Upper lobe of left lung (tissue), 6 donors: ENCODE measurements at places on chromosomes 11 and 22. TPM values are rescaled to one million over a fixed set of nuclear protein-coding genes. Genes with fewer than 3 reads are reported as not detected.

GRCh38 chr11:19982774-19983495 is 177.3 kb downstream of the DBX1 start:
- no peak for DNase-seq
- H3K4me3 ChIP-seq, result no peak overlapping the region
- H3K4me1 ChIP-seq, result peaks cover 18% of the 10 kb centered on the region
- H3K36me3 ChIP-seq, result no peaks in the 10 kb centered on the region
- no peak overlapping the region for H3K27ac ChIP-seq

GRCh38 chr11:17594686-17595192 is 47.7 kb downstream of the OTOG start:
- no peak overlapping the region for H3K27ac ChIP-seq
- no peaks in the 10 kb centered on the region for H3K36me3 ChIP-seq
- no peak for DNase-seq
- no peaks in the 10 kb centered on the region for H3K4me1 ChIP-seq
- H3K4me3 ChIP-seq, result no peak overlapping the region

DNA sequence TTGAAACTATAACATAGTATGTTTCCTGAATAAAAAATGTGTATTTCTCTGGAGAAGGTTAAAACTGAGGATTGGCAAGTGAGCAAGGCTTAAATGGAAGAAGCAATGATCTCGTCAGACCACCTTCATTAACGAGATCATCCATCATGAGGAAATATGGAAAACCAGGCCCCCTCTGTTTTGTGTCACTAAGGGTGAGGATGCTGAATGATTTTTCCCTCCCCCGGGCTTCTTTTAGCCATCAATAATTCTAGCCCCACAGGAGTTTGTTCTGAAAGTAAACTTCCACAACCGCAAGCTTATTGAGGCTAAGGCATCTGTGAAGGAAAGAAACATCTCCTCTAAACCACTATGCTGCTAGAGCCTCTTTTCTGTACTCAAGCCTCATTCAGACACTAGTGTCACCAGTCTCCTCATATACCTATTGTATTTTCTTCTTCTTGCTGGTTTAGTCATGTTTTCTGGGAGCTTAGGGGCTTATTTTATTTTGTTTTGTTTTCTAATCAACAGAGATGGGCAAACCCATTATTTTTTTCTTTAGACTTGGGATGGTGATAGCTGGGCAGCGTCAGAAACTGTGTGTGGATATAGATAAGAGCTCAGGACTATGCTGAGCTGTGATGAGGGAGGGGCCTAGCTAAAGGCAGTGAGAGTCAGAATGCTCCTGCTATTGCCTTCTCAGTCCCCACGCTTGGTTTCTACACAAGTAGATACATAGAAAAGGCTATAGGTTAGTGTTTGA is 5.8 kb upstream of the HBE1 start:
- H3K27ac ChIP-seq, result no peak overlapping the region
- DNase-seq, result no peak
- no peak overlapping the region for H3K4me3 ChIP-seq

The KCNJ4 gene
- not detected for total RNA-seq

DNA sequence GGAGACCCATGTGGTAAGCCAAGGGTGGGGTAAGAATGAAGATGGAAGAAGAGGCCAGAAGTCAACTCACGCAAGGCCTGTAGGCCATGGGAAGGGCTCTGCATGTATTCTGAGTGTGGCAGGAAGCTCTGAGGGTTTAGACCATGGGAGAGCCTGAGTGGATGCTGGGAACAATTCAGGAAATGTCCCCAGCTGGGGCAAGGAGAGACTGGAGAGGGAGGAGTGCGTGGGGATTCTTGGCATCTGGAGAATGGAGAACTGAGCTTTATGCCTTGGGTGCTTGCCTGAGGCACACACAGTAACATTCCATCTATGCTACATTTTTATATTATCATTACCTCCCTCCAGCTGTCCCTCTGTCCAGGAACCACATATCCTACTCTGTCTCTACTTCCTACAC is 50.4 kb upstream of the CD82 start:
- no peak for DNase-seq
- no peak overlapping the region for H3K27ac ChIP-seq
- H3K36me3 ChIP-seq, result no peaks in the 10 kb centered on the region
- no peaks in the 10 kb centered on the region for H3K27me3 ChIP-seq
- H3K4me1 ChIP-seq, result peaks cover under 1% of the 10 kb centered on the region

- DNase-seq, result no peak
- peaks cover 16% of the 10 kb centered on the region for H3K4me1 ChIP-seq
- H3K4me3 ChIP-seq, result peak overlapping the region; percentile 78
- no peaks in the 10 kb centered on the region for H3K27me3 ChIP-seq
These were observed 1.3 kb downstream of the TIGD3 start for GRCh38 chr11:65355776-65356393.

GRCh38 chr11:57094181-57094935 is 87.4 kb upstream of the LRRC55 start:
- no peak overlapping the region for H3K27ac ChIP-seq
- H3K36me3 ChIP-seq, result no peaks in the 10 kb centered on the region
- no peaks in the 10 kb centered on the region for H3K4me1 ChIP-seq
- H3K4me3 ChIP-seq, result no peak overlapping the region

GRCh38 chr22:32175683-32176644 is 16.9 kb upstream of the C22orf42 start:
- no peaks in the 10 kb centered on the region for H3K36me3 ChIP-seq
- H3K27ac ChIP-seq, result no peak overlapping the region
- no peaks in the 10 kb centered on the region for H3K27me3 ChIP-seq
- no peak overlapping the region for H3K4me3 ChIP-seq

The MMP27 gene
- not detected for total RNA-seq

DNA sequence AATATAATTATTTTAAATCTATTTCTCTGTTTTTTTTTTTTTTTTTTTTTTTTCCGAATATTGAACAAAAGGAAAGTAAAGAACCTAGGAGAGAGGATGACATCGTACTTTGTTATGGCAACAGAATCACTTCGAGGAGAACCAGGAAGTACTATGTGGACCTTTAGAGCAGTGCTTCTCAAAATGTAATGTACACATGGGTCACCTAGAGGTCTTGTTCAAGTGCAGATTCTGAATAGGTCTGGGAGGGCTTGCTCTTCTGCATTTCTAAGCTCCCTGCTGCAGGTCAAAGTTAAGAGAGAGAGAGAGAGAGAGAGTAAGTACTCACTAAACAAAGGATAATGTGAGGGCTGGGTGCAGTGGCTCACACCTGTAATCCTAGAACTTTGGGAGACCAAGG is 419.5 kb upstream of the TENM4 start:
- H3K27ac ChIP-seq, result no peak overlapping the region
- H3K4me1 ChIP-seq, result no peaks in the 10 kb centered on the region
- no peaks in the 10 kb centered on the region for H3K36me3 ChIP-seq
- no peak for DNase-seq
- no peak overlapping the region for H3K4me3 ChIP-seq
- H3K27me3 ChIP-seq, result no peaks in the 10 kb centered on the region

GRCh38 chr11:122773781-122774266 is 64.5 kb upstream of the CRTAM start:
- no peak for DNase-seq
- H3K27ac ChIP-seq, result no peak overlapping the region
- H3K4me3 ChIP-seq, result no peak overlapping the region
- H3K36me3 ChIP-seq, result no peaks in the 10 kb centered on the region
- H3K4me1 ChIP-seq, result no peaks in the 10 kb centered on the region

- H3K4me1 ChIP-seq, result peaks cover 41% of the 10 kb centered on the region
- H3K27ac ChIP-seq, result peak overlapping the region; percentile 89
- no peaks in the 10 kb centered on the region for H3K27me3 ChIP-seq
- DNase-seq, result peak; percentile 48
- peak overlapping the region; percentile 63 for H3K4me3 ChIP-seq
These were observed 936 bp downstream of the BRD1 start for GRCh38 chr22:49826603-49827270.

The FGF19 gene
- not detected for total RNA-seq

- DNase-seq, result peak; percentile 70
- peaks cover 32% of the 10 kb centered on the region for H3K4me1 ChIP-seq
- no peaks in the 10 kb centered on the region for H3K27me3 ChIP-seq
- no peaks in the 10 kb centered on the region for H3K36me3 ChIP-seq
These were observed 24.5 kb downstream of the DUSP8 start for GRCh38 chr11:1547467-1548098.

The KCNQ1 gene
- total RNA-seq, result 45.4 TPM

The TIMP3 gene
- 524 TPM for total RNA-seq

The CCDC73 gene
- not detected for total RNA-seq

- no peaks in the 10 kb centered on the region for H3K27me3 ChIP-seq
- no peak overlapping the region for H3K27ac ChIP-seq
- no peak for DNase-seq
- no peak overlapping the region for H3K4me3 ChIP-seq
- no peaks in the 10 kb centered on the region for H3K4me1 ChIP-seq
- H3K36me3 ChIP-seq, result no peaks in the 10 kb centered on the region
These were observed 92.8 kb downstream of the CCDC73 start for GRCh38 chr11:32701616-32702015.

The PRODH gene
- 206 TPM for total RNA-seq

DNA sequence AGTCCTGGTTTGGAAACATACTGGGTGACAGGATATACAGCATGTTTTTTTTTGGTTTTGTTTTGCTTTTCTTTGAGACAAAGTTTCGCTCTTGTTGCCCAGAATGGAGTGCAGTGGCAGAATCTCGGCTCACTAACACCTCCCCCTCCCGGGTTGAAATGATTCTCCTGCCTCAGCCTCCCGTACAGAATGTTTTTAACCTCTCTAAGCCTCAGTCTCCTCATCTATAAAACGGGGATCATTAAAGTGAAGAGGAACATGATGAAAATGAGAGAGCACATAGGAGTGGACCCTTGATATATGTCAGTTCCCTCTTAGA is 28.1 kb upstream of the SCARF2 start:
- H3K36me3 ChIP-seq, result peaks cover 9% of the 10 kb centered on the region
- no peak overlapping the region for H3K27ac ChIP-seq
- peaks cover 16% of the 10 kb centered on the region for H3K4me1 ChIP-seq
- DNase-seq, result no peak
- no peaks in the 10 kb centered on the region for H3K27me3 ChIP-seq

The PHLDA2 gene
- 24.9 TPM for total RNA-seq

- H3K4me1 ChIP-seq, result peaks cover 7% of the 10 kb centered on the region
- no peak for DNase-seq
- no peak overlapping the region for H3K27ac ChIP-seq
- no peak overlapping the region for H3K4me3 ChIP-seq
- no peaks in the 10 kb centered on the region for H3K36me3 ChIP-seq
- no peaks in the 10 kb centered on the region for H3K27me3 ChIP-seq
These were observed 188.4 kb downstream of the ADAMTS15 start for GRCh38 chr11:130636722-130637464.

DNA sequence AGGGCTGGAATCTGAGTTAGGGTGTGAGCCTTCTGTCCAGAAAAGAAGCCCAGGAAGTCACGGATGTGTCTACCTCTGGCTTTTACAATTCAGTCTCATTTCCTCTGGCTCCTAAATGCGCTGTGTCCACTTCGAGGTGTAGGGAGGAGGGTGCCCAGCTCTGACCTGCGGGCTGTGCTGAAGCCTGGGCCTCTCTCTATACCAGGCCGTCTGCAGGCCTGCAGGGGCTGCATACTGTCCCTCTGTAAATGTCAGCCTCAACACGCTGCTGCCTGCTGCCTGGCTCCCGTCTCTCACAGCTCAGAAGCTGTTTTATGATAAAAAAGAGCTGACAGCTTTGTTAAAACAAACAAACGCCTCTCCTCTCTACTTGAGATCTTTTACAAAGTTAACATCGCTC is 14.5 kb downstream of the ARVCF start:
- peaks cover 20% of the 10 kb centered on the region for H3K4me1 ChIP-seq
- H3K27me3 ChIP-seq, result no peaks in the 10 kb centered on the region
- no peak overlapping the region for H3K27ac ChIP-seq
- H3K36me3 ChIP-seq, result no peaks in the 10 kb centered on the region
- H3K4me3 ChIP-seq, result no peak overlapping the region
- DNase-seq, result no peak
